ENCODE measurements at places on chromosomes 5 and 9.

DNA sequence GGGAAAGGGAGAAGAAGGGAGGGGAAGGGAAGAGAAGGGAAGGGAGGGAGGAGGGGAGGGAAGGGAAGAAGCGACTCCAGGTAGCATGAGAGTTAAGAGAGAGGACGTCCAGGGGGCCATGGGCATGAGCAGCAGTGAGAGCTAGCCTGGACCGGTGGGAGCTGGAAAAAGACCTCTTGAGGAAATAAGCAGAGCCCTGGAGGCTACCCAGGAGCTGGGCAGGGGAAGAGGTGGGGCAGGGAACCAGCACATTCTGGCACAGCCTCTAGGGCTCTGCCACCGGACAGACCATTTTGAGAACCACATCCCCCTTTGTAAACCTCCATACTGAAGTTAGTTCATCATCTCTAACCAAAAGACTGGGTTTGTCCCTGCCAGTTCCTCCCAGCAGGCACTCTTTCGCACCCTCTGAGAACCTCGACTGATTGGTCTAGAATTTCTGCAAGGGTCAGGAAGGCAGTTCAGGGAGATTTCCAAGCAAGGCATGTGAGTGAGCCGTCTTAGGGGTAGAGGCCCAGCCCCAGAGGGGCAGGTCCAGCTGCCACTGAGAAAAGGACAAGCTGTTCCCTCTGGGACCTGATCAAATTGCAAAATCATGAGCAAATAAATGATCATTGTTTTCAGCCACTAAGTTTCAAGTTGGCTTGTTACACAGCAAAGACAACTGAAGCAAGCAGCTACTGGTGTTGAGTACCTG is 11.6 kb downstream of the NAIF1 start:
- DNase-seq, result no peak

DNA sequence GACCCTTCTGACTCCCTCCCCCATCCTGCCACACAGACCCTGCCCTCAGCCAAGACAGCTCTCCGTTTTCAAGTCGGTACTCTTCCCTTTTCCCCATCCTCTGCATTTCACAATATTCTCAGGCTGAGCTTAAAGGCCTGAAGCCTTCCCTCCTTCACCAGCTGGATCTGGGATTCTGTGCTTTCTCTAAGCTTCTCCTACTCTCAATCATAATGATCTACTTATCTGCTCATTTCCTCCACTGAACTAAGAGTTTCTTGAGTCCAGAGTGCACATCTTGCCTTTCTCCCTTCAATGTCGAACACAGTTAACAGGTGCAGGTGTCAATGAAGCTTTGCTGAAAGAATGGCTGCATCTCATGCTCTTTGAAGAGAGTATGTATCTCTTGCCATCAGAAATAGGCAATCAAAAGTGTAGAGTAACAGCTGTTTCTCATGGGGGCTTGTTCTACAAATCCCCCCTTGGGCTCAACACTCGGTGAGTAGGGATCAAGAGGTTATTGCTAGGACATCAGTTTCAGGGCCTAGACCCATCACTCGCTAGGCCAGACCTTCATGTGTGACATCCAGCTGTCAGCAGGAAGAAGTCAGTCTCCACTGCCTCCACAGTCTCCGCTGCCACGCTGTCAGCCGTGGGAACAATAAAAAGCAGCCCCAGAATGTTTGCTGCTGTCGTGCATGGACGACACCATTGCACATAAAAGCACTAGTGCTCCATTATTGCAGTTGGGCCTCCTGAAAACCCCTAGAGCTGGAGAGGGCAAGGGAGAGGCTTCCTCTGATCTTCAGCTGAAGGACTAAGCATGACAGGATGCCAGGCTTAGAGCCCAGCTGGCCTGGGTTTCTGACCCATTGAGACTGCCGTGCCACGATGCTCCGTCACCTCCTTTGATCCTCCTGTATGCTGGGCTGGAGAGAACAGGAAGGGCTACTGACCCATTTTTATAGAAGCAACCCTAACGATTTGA is 23.7 kb downstream of the TRAF1 start:
- DNase-seq, result no peak

DNA sequence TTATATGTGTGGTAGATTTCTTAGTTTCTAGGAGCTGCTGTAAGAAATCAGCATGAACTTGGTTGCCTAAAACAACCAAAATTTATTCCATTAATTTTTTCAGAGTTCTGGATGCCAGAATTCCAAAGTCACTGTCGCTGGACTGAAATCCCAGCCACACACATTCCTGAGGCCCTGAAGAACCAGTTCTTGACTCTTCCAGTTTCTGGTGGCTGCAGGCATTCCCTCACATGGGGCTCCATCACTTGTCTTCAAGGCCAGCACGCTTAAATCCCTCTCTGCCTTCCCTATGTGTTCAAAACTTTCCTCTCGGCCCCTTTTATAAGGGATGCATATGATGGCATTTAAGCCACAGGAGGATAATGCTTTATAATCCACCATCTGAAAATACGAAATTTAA is 1237.5 kb upstream of the CDH9 start:
- DNase-seq, result no peak

- no peak for DNase-seq
Measured at GRCh38 chr9:106387965-106388364, 475.0 kb upstream of the ZNF462 start.

- DNase-seq, result no peak
Measured at GRCh38 chr5:2017540-2018389, 135.0 kb upstream of the IRX4 start.

DNA sequence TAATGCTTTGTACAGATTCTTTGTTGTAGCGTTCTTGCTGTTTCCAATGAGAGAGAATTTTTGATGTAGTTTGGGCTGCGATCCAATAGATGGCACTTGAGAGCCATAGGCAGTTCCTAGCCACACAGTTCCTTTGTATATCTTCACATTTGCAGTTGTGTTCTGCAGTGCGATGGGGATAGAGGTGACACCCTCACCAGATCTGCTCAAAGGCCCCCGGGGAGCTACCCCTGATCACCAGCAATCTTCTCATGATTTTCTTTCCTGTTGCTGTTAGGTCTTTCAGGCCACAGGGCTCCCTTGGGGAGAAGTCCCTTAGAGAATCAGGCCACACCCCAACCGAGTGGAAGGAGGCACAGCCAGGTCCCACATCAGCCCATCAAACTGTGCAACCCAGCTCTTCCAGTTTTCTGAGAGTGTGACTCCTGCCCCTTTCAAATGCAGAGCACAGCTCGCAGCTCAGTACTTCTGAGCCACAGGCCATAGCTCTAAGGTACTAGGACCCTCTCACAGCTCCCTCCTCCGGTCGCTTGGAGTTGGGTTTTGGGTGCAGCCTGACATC is 353.7 kb downstream of the SLCO4C1 start:
- no peak for DNase-seq

DNA sequence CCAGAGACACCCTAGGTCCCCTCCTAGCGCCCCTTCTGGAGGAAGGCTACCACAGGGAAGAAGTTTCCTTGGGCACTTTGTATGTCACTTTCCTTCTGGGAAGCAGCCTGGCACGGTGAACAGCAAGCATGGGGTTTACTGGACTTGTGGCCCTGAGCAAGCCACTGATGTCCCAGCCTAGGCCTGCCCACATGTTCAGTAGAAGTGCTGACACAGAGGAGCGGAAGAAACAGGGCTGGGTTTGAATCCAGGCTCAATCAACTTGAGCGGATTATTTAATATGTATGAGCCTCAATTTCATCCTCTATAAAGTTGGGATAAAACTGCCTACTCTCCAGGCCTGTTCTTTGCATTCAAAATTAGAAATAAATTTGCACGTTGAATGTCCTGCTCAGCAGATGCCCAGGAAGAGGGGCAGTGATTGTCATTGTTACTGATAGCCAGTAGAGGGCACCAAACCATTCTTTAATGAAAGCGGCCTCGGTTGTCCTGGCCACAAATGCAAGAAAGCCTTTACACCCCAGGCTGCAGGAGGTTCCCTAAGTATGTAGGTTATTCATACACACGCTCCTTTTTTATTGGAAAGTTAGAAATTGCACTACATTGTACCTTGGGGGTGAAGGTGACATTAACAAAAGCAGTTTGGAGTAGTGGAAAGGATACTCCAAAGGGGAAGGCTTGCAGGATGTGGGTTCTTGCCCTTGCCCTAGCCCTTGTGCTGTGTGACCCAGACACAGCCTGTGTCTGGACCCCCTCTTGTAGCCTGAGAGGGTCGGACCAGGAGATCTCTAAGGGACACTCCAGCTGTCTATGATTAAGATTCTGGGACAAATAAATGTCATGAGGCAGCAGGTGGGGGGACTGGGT is 13.4 kb upstream of the XPA start:
- no peak for DNase-seq

GRCh38 chr9:80871596-80871995 is 817.8 kb downstream of the TLE1 start:
- DNase-seq, result no peak

GRCh38 chr9:13484186-13484585 is 204.7 kb upstream of the MPDZ start:
- no peak for DNase-seq

- no peak for DNase-seq
Measured at GRCh38 chr5:172466062-172466461, 11.7 kb upstream of the SH3PXD2B start.

DNA sequence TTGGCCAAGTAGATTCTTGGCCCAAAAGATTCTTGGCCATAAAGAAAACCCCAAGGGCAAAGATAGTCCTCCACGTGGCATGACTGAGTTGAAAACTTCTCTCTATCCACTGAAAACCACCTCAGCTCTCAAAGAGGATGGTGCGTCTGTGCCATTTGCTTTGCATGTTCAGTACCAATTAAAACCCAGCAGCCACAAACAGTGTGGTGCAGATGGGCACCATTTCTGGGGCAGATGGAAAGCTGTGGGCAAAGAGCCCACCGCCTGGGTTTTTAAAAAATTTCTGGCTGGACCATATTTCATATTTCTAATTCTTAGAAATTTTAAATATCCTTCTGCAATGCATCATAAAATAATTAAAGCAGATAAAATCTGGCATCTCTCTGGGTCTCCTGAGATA is 84.5 kb upstream of the PUM3 start:
- DNase-seq, result no peak

DNA sequence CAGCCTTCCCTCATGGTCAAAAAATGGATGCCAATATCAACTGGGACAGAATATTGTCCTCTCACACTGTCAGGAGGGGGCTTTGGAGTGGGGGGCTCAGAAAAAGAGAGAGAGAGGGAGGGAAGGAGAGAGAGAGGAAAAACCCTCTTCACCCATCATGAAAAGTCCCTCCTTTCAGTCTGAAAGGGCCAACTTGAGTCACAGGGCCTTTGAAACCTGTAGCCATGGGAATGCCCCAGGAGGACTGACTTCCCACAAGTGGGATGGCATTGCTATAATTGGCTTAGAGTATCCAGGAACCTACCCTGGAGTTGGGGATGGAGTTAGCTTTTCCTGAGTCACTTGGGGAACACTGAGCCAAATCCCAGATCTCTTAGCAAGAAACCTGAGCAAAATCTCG is 41.2 kb downstream of the DNAJC21 start:
- DNase-seq, result no peak

GRCh38 chr5:80998590-80998979 is 38.4 kb downstream of the RASGRF2 start:
- no peak for DNase-seq

DNA sequence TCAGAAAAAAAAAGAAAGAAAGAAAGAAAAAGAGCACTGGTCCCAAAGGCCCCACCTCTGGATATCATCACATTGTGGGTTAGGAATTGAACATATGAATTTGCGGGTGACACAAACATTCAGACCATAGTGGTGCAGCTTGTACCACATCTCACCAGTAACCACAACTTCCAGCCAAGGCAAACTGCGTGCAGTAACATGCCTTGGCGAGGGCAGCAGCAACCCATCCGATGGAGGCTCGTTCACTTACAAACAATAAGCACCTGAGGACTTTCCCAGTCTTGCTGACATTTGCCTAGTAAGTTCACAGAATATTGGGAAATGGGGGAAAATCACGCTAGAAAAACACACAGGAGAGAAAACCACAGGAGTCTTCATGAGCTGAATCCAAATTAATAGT is 508.1 kb downstream of the ZNF608 start:
- no peak for DNase-seq

- DNase-seq, result no peak
Measured at GRCh38 chr5:43416803-43417394, 4.7 kb upstream of the CCL28 start.

DNA sequence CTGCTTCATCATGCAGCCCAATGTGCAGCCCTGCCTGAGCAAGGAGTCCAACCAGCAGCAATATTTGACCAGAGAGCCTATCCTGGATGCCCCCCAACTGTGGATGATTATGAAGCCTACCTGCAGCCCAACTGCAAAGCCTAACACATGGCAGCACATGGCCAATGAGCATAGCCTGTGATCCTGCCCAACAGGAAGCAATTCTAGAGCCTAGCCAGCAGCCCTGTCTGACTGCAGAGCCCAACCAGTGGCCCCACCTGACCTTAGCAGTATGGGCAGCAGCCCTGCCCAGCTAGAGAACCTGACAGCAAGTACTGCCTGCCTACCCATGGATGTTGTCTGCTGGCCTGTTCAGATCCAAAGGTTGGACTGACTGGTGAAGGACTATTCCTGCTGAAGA is 97.3 kb upstream of the SH3GL2 start:
- DNase-seq, result no peak

DNA sequence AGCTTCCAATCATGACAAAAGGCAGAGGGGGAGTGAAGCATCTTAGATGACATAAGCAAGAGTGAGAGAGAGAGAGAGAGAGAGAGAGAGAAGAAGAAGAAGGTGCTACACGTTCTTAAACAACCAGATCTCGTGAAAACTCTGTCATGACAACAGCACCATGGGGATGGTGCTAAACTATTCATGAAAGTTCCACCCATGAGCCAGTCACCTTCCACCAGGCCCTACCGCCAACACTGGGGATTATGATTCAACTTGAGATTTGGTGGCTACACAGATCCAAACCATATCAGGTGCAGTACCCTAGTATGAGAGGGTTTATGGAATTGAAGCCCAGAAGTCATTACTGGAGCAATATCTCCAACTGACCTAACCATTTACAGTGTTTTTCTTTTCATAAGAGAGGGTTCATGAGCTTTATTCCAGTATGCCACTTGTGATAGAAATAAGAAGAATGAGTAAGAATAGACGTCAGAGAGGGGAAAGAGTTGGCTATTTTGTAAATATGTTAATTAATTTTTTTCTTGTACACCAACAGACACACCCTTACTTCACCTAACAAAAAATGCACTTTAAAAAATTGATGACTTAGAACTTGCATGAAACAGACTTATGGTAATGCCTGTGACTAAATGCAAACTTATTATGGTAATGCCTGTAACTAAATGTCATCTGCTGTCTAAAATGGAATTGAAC is 680.4 kb upstream of the ITGA1 start:
- no peak for DNase-seq

DNA sequence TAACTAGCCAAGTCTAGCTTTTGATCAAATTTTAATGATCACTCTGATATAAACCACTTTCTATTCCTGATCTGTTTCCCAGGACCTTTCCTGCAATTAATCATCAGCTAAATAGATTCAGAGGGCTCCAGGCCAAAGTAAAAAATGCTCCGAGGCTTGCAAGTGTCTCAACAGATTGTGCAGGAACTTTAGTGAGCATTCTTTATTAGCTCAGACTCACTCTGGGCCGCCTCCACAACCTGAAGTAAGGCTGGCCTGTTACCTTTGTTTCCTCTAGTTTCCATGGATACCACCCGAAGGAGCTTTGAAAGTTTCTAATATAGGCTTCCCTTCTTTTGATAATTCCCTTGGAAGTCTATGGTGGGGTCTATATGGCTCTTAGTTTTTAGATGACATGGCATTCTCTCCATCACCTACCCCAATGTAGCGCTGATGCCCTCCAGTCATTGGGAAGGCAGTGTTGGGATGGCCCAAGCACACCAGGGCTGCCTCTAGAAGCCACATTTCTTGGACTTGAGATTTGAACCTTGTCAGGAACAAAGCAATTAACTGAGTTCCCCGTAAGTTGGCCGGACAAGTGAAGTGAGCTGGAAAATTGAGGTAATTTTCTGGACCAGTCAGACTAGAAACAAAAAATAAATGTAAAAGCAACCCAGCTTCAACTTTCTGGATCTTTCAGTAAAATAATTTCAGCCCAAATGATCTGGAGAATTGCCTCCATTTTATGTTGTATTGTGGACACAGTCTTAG is 97.6 kb upstream of the LHFPL2 start:
- no peak for DNase-seq

Data from activated CD8-positive, alpha-beta memory T cell treated with anti-CD3 and anti-CD28 coated beads for 1 hour (primary cell).